ENCODE measurements at places on chromosomes 7 and 10.
A peak's percentile ranks its signal among the peaks of the same experiment; 100 is the strongest.

- no peak for DNase-seq
Measured at GRCh38 chr10:17472481-17473227, 18.3 kb upstream of the ST8SIA6 start.

- DNase-seq, result no peak
Measured at GRCh38 chr10:113610631-113611601, 52.9 kb downstream of the NRAP start.

- DNase-seq, result no peak
Measured at GRCh38 chr10:32084185-32084851, 28.1 kb upstream of the KIF5B start.

- no peak for DNase-seq
Measured at GRCh38 chr7:74138945-74139843, 35.0 kb upstream of the EIF4H start.

GRCh38 chr10:99661377-99661763 lies 2.1 kb downstream of the ENTPD7 start:
- peak; percentile 85 for DNase-seq

GRCh38 chr7:74056096-74056915 lies 27.3 kb upstream of the LIMK1 start:
- no peak for DNase-seq

DNA sequence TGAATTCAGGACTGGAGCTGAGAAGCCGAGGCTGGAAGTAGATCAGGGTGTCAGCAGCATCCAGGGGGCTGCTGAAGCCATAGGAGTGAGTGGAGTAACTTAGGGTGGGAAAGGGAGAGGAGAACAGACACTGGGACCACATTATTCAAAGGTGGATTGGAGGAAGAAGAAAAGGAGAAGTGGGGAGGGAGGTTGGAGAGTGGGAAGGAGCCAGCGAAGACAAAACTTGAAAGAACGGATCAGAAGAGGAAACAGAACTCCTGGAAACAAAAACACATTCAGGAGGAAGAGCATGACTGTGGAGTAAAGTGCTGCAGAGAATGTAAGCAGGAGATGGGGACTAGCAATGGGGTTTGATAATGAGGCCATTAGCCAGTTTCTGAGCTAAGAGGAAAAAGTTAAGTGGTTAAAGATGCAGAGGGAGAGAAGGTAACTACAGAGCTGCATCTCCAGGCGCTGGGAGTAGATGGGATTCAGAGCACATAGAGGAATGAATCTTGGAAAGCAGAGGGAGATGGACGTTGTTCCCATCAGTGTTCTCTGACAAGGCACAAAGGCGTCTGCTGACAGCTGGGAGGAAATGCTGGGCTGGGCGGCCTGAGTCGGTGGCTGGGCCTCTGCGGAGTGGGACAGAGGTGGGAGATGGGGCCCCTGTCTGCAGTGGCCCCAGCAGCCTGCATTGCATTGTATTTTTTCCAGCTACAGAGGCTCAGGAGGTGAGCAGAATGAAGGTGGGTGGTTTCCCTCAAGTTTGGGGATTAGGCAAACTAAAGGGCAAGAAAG lies 63.1 kb upstream of the LEP start:
- no peak for DNase-seq

DNA sequence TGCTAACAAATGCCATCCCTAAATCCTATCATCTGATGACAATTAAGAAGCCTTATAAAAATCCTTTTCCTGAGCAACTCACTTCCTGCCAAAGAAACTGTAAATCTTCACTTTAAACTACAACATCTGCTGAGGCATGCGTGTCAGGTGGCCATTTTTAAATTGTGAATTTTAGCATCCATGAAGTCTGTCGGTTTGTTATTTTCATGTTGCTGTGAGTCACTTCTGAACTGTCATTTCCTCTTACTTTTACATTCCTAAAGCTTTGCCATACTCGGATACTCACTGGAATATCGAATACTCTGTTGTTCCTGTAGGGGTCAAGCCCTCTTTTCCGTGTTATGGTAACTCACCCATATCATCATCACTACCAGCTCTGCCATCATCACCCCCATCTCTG lies 34.3 kb upstream of the TMEM26 start:
- no peak for DNase-seq

- DNase-seq, result no peak
Measured at GRCh38 chr7:45586542-45587520, 12.7 kb downstream of the ADCY1 start.

DNA sequence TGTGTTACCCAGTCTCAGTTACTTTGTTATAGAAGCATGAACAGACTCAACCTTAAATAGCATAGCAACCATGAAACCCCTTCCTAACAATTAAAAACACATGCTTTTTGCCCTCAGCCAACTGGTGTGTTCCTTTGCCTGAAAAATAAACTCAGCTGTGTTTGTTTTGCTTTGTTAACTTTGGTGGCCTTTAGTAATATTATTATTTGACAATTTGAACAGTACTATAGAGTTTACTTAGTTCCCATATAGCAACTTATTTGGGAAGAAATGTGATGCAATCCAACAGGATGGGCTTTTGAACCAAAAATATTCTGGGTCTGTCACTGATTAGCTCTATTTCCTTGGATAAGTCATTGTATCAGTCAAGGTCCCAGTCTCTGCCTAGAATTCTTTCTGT lies 22.5 kb upstream of the MKLN1 start:
- DNase-seq, result no peak

DNA sequence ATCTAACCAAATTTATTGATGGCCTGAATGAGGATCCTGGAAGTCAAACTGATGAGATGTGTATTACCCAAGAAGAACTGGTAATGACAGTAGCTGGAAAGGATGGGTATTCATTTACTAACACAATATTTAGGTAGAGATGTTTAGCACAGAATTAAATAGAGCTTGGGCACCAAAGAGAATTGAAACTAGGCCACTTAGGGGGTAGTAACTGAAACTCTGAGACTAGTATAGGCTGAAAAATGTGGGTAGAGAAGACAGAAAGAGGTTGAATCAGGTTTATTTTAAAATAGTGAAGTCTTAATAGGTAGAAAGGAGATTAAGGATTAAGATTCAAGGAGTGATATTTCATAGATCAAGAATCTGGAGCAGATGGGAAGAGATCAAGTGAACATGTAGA lies 155.8 kb downstream of the MLLT10 start:
- no peak for DNase-seq

DNA sequence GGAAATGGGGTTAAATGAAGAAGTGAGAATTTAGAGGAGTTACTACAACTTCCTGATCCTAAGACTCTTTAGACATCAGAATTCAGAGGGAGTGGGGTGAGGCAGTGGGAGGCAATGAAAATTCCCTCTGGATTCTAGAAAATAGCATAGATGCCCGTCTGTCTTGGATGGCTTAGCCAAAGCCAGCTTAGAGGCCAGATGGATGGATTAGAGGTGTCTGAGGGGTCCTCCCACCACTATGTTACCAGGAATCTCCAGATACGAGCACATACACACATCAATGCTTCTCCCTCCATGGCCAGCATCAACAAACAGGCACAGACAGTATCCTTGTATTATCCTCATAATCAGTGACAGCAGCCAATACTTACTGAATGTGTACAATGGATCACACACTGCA lies 418.1 kb downstream of the PLXNA4 start:
- no peak for DNase-seq

DNA sequence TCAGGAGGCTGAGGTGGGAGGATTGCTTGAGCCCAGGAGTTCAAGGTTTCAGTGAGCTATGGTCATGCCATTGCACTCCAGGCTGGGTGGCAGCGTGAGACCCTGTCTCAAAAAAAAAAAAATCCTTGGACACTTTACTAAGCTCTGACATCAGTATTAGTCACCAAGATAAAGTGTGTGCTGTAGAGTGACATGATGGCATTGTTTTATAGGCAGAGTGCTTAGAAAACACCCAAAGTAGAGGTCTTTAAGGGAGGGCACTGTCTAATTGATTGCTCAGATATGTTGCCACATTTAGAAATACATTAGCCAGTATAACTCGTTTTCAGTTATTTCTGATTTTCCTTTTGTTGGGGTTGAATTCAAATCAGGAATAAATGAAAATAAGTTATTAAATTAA lies 235.9 kb downstream of the REEP3 start:
- no peak for DNase-seq

DNA sequence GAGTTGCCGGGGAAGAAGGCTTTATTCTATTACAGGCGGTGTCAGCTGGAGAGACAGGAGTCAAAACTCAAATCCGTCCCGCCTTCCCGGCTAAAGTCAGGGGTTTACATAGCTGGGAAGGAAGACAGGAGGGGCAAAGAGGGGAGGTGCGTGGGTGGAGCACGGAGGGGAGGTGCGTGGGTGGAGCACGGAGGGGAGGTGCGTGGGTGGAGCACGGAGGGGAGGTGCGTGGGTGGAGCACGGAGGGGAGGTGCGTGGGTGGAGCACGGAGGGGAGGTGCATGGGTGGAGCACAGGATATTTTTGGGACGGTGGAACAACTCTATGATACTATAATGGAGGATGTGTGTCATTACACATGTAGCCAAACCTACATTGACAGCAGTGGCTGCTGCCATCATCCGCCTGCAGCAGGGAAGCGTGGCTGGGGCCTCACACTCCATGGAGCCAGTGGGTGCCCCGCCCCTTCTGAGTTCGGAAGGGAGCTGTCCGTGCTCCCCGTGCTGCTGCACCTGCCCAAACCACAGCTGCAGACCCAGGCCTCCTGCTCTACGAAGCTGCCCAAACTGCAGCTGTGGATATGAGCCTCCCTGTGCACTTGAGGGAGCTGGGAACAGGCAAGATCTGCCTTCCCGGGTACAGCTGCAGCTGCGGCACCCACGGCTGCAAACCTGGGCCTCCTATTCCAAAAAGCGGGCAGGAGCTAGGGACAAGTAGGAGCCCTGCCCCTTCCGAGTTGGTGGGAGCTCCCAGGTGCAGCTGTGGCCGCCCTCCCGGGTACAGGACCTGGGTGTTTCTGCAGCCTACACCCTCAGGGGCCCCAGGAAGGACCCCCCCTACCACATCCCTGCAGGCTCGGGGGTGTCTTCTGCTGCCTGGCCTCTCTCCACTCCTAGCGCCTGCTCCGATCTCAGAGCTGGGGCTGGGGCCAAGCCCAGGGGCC lies 119.4 kb downstream of the DYNC2I1 start:
- DNase-seq, result no peak
